DMS79 treated with DMSO at 0.1 percent for 48 hours (cell line): ENCODE measurements at places on chromosomes 7 and 10.

DNA sequence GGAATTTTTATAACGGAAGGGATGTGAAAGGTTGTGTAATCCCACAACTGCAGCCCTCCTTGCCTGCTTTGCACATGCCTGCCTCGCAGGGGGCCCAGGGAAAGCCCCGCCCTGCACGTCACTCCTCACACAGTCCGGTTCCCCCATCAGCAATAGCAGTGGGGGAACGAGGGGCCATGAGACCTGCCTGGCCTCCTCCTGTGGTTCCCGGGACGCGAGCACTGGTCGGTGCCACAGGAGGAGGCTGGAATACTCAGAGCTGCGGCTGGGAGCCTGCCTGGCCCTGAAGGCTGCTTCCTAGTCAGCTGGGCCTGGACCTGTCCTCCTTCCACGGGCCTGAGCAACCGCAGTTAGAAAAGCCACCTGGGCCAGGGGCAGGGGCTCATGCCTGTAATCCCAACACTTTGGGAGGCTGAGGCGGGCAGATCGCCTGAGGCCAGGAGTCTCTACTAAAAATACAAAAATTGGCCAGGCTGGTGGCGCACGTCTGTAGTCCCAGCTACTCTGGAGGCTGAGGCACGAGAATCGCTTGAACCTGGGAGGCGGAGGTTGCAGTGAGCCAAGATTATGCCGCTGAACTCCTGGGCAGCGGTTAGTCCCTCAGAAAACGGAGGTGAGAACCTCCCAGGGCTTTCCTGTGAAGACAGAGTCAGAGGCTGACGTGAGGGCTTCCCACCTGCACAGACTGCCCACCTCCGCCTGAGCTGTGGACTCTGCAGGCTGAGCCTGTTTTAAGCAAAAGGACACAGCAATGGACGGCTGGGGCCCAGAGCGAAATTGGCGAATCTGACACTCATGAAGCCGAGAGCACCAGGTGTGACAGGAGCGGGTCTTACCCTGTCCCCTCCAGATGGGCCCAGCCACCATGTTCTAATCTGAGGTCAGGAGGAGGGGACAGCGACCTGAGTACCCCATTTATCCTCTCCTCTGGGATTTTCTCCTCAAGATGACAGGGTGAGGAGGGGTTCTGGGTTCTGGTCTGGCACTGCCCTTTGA, 52.9 kb downstream of the VIPR2 start:
- no peak for DNase-seq

DNA sequence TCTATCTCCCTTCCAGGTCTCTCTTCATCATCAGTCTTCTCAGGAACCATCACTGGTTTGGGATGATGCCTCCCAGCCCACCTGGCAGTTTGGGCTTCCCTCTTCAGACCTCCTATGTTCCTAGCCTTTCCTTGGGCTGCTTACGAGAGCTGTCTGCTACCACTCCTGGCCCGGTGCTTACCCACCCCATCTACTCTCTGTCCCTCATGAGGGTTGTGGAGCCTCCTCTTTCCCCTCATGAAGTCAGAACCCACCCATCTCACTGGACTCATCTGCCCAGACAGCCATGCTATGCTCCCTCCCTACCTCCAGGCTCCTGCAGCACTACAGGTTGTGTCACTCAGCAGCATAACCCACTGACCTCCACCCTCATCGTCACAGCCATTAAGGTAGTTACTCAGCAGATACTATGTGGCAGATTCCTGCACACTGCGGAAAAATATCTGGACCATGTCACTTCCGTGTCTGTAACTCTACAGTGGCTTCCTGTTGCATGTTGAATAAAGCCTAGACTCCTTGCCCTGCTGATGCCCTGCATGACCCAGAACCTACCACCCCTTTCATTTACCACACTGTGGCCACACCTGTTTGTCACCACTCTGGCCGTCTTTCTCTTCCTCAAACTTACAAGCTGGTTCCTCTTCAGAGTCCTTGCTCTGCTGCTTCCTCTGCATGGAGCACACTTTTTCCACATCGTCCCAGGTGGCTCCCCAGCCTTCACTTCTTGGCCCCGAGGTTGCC, 2.0 kb downstream of the DBNL start:
- DNase-seq = no peak

- no peak for DNase-seq
Observed at GRCh38 chr7:92835851-92836488, 403 bp downstream of the CDK6 start.

- no peak for DNase-seq
Observed at GRCh38 chr7:44156453-44157010, 15.4 kb upstream of the MYL7 start.

- DNase-seq = no peak
Observed at GRCh38 chr7:27243340-27244163, 950 bp downstream of the EVX1 start.

- DNase-seq = no peak
Observed at GRCh38 chr7:155995183-155995612, 182.9 kb upstream of the SHH start.

GRCh38 chr10:69359148-69359547, 57.6 kb downstream of the TACR2 start:
- no peak for DNase-seq

- DNase-seq = no peak
Observed at GRCh38 chr7:28933846-28934320, 24.2 kb downstream of the TRIL start.

DNA sequence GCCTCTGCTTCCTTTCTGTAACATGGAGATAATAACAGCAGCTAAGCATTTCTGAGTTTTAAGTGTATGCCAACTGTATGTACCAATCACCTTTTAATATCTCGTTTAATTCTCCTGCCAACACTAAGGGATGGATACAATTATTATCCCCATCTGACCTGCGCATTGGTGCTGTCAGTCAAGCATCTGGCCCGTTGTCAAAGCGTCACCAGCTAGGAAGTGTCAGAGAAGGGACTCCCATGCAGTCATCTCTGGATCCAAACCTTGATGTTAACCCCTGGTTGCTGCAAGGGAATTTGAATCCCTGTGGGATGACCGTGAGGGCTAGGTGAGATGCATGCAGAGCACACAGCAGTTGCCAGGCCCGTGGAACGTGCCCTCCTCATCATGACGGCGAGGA, 506.8 kb downstream of the SDK1 start:
- DNase-seq = no peak

DNA sequence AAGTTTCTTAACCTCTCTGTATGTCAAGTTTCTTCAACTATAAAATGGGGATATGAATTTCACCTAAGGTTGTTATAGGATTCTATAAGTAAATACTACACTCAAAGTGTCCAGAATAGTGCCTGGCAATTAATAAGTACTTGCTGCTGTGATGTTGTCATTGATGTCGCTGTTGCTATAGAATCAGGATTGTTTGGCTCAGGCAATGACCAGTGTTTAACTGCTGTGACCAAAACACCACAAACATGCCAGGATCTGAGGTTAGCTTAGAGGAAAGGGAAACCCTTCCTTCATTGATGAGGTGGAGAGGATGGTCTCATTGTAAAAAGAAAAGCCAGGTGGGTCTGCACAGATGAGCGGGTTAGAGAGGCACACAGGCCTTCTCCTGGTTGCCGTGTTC, 223.1 kb upstream of the INHBA start:
- DNase-seq = no peak

- no peak for DNase-seq
Observed at GRCh38 chr10:73054286-73054685, 42.4 kb downstream of the P4HA1 start.

GRCh38 chr7:70805360-70805759, 326.6 kb upstream of the GALNT17 start:
- DNase-seq = no peak

GRCh38 chr10:84236807-84237198, 4.5 kb downstream of the LRIT1 start:
- no peak for DNase-seq

GRCh38 chr10:65194126-65194525, 1672.9 kb downstream of the REEP3 start:
- DNase-seq = no peak

- no peak for DNase-seq
Observed at GRCh38 chr10:7707102-7707501, 4.0 kb downstream of the ITIH2 start.

- no peak for DNase-seq
Observed at GRCh38 chr7:28435732-28436378, 23.5 kb downstream of the CREB5 start.
